ENCODE measurements at places on chromosomes 1 and 21. TPM values are rescaled to one million over a fixed set of nuclear protein-coding genes. Genes with fewer than 3 reads are reported as not detected.

The ZNF687 gene
- total RNA-seq = 15.0 TPM

The CLDN19 gene
- total RNA-seq = not detected

The ZBTB8B gene
- 0.01 TPM for total RNA-seq

The KRTAP20-4 gene
- not detected for total RNA-seq

The KMO gene
- 0.53 TPM for total RNA-seq

The TUFT1 gene
- 8.8 TPM for total RNA-seq

The FCRL1 gene
- not detected for total RNA-seq

The GSTM2 gene
- 4.0 TPM for total RNA-seq

The SETSIP gene
- total RNA-seq = not detected

The LCE1B gene
- not detected for total RNA-seq

The CYP4B1 gene
- total RNA-seq = not detected

The COL11A1 gene
- 1.7 TPM for total RNA-seq

The DCST1 gene
- not detected for total RNA-seq

The TATDN3 gene
- total RNA-seq = 12.7 TPM

The FCN3 gene
- total RNA-seq = not detected

The CYP2J2 gene
- total RNA-seq = not detected

The CYP4X1 gene
- total RNA-seq = not detected

The RAB25 gene
- not detected for total RNA-seq

The SDC3 gene
- total RNA-seq = 8.7 TPM

The VCAM1 gene
- 0.03 TPM for total RNA-seq

The ITLN1 gene
- total RNA-seq = not detected

The TMEM240 gene
- total RNA-seq = not detected

The TPTE gene
- total RNA-seq = not detected

The CNR2 gene
- total RNA-seq = not detected

Measured in A549 treated with Hydrocortisone at 1 μM for 4 hours (cell line).